ENCODE measurements at places on chromosomes 5 and 9.

- DNase-seq, result no peak
Observed at GRCh38 chr5:85931220-85931619, 686.5 kb upstream of the COX7C start.

- no peak for DNase-seq
Observed at GRCh38 chr5:151509836-151510235, 62.4 kb downstream of the SLC36A1 start.

- no peak for DNase-seq
Observed at GRCh38 chr9:134138292-134138691, 2.4 kb downstream of the WDR5 start.

DNA sequence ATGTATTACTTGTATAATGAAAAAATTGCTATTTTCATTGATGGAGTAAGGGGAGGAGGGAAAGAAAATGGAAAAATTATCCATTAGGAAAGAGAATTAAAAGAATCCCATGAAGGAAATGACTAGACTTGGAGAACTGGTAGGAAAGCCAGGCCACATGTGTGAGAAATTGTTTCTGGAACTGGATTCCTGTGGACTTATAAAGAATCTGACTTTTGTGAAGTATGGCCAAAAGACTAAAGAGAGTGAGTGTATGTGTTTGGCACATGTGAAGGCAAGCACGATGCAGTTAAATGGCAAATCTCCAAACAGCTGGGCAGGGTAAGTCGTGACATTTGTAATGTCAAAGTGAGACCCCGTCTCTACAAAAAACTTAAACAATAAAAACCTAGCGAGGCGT lies 89.4 kb downstream of the MTX3 start:
- DNase-seq, result no peak

- DNase-seq, result no peak
Observed at GRCh38 chr5:60674251-60675069, 25.5 kb downstream of the DEPDC1B start.

DNA sequence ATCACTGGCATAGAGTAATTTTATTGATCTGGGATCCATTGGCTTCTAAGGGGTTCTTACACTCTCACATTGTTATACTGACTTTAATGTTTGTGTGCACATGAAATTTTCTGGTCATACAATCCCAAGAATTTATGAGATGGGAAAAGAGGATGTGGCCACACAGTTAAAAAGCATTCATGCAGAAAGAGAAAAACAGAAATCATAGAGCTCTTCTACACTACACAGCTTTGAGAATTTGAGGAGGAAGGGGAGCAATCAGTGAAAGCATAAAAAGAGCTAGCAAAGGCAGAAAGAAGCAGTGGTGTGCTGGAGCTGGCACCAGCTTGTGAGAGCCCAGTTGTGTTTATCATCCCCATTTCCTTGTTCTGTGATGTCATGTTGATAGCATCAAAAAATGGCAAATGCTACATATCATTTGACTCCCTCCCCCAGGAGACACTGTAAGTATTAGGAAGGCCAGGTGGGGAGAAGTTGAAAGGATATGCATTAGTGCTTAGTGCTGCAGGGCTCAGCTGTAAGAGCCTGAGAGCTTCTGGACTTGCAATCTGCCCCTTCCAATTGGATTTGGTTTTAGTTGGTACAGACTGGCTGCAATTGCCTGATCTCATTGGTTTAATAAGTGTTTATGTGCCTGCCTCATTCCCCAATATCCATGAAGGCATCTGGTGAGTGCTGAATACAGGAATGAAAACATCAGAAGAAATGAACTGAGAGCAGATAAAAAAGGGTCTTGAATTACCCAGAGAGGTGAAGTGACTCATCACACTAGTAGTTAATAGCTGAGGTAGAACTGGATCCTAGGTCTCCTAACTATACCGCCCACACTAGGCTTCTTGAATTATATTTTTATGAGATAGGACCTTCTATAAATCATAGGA lies 30.9 kb downstream of the RHOBTB3 start:
- peak; percentile 25 for DNase-seq
